Skin of body (tissue), 3 donors: ENCODE measurements at places on chromosomes 7 and 10. TPM values are rescaled to one million over a fixed set of nuclear protein-coding genes. Genes with fewer than 3 reads are reported as not detected.

- DNase-seq: no peak
Observed at GRCh38 chr10:114723991-114724715, 66.1 kb upstream of the ABLIM1 start.

DNA sequence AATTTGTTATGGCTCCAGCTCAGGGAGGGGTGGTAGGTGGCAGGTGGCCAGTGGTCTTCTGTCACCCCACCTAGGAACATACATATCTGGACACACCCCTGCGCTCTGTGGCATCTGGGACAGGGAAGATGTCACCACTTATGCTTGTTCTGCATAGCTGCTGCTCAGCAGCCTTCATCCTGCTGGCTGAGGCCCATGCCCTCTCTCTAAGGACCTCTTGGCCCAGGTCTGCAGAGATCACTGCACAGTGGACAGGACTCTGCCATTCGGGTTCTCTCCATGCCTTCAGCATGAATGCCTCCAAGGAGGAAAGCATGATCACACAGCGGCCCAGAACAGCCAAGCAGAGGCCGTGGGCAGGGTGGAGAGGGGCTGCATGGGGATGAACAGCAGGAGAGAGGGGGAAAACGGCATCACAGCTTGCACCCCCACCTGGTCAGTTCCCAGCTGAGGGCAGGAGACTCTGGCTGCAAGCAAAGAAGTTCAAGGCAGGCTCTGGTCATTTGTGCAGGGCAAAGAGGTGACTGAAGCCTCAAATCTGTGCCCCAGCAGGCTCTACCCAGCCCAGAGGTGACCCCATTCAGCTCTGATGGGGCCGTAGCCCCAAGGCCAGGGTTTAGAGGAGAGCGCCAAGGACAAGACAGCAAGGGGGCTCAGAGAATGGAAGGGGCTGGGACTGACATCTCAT, 47.8 kb upstream of the GDF10 start:
- DNase-seq: no peak

GRCh38 chr10:73096041-73096448, 621 bp downstream of the P4HA1 start:
- DNase-seq: peak; percentile 79

GRCh38 chr7:111982133-111982532, 224.1 kb downstream of the DOCK4 start:
- DNase-seq: no peak

DNA sequence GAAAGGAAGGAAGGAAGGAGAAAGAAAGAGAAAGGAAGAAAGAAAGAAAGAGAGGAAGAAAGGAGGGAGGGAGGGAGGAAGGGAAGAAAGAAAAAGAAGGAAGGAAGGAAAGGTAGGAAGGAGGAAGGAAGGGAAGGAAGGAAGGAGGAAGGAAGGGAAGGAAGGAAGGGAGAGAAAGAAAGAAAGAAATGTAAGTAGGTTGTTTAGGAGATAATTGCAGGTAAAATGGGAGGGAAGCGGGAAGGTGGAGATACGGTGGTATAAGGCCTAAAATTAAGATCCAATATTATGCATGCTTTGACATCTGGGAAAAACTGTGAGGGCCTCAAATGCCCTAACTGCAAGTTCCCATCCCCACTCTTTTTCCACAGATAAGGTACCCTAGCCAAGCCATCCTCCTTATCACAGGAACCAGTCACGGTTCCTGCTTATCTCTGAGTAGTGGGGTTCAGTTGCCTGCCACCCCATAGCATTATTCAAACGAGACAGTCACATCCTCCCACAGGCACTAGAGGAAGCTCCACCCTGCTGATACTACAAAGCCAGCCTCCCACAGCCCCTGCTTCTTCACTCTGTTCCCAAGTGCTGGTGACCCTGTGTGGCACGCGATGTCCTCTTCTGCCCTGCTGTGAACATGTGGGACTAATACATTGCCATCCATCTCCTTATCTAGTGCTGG, 28.7 kb downstream of the ST8SIA6 start:
- DNase-seq: no peak

DNA sequence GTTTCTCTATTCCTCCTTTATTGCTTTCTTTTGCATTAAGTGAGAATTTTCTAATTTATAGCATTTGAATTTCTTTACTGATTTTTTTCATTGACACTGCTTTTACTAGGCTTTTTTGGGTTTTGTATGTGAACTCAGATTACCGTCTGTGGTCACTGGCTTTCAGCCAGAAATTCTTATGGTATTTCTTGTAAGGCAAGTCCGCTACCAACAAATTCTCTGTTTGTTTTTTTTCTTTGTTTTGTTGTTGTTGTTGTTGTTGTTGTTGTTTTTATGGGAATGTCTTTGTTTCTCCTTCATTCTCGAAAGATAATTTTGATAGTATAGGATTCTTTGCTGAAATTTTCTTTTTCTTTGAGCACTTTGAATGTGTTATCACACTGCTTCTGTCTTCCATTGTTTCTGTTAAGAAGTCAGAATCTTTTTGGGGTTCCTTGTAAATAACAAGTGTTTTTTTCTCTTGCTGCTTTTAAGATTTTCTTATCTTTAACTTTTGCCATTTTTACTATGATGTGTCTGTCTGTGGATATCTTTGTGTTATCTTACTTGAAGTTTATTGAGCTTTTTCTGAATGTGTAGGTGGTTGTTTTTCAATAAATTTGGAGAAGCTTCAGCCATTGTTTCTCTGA, 7.2 kb downstream of the NET1 start:
- DNase-seq: no peak

GRCh38 chr10:133328358-133329343, 8.0 kb downstream of the CALY start:
- DNase-seq: no peak

- DNase-seq: no peak
Observed at GRCh38 chr10:10787586-10787985, 230.1 kb upstream of the CELF2 start.

DNA sequence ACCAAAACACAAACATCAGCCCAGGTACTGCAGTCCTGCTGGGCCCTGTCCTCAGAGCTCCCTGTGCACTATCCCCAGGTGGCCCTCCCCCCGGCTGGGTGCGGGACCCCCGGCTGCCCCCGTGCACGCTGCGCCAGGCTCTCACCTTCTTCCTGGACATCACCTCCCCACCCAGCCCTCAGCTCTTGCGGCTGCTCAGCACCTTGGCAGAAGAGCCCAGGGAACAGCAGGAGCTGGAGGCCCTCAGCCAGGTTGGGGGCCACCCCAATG, 14.3 kb downstream of the ATG9B start:
- DNase-seq: no peak

NRCAM gene
- 7.9 TPM for total RNA-seq

TAF3 gene
- 3.2 TPM for total RNA-seq

DEPP1 gene
- 29.6 TPM for total RNA-seq

DNA sequence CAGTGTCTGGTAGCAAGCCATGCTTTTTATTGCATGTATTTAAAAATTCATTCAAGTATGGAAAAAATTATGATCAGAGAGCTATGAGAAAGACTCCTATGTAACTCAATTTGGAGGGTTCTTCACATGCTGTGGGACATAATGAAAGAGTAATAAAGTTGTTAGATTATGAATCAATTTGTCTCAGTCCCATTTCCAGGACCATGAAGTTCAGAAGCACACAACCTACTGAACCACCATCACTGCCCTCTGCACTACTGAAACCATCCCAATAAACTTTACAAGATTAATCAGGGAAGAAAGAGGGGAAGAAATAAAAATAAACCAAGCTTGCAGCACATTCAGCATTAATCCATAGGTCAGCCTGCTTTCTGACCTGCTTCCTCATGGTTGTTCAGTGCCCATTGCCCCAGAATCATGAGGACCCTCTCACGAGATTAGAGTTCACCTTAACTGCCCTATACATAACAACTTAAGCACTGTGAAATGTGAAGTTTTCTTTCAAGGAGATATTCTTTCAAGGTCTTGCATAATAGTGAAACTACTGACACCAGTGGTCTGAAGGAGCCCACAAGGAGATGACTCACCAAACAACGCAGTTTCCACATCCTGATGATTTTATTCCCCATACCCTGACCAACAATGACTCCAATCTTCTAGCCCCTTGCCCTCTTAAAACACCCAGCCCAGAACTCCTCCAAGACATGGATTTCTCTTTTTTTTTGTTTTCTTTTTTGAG, 171.5 kb upstream of the ADCY1 start:
- DNase-seq: peak; percentile 52

DNA sequence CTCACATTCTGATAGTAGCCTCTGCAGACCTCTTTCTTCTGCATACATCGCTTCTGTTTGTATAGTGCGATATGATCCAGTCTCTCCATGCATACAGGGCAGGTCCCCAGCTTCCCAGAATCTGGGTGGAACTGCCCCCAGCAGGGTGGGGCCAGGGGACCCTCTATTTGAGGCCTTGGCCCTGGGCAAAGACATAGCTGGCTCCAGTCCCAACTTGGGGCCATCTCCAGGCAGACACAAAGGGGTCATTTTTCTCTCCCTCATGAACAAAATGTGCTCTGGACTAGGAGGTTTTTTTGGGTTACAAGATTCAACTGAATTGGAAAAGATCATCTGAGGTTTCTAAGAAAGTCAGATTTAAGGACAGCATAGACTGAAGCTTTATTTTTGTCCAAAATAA, 21.1 kb upstream of the HSPA12A start:
- peak; percentile 11 for DNase-seq

DNA sequence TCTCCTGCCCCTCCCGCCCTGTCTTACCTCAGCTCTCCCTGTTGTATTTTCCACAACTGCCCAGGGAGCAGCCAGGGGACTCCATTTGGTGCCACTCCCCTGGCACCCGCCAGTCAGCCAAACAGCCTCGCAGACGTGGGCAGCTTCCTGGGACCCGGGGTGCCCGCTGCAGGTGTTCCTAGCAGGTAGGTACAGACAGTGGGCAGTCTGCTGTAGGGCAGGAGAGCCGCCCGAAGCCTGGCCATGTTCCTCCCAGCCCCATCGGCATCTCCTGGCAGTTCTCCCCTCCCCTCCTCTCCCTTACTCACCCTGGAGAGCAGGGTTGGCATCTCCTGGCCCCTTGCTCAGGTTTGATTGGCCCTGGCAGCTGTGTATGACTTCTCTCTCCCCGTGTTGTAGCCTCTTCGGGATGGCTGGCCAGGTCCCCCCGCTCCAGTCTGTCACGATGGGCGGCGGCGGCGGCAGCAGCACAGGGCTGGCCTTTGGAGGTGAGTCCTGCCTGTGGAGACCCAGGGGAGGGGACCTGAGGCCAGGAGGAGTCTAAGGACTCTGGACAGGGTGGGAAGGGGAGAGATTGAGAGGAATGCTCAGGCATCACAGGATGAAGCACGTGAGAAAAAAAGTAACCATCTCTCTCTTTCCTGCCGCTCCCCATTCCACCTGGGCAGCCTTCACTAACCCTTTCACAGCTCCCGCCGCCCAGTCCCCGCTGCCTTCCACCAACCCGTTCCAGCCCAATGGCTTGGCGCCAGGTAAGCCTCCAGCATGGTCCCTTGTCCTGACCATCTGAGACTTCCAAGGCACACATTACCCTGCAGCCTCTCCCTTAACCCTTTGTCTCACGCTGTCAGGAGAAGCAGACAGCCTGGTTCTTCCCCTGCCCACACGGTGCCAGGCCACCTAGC, 11.3 kb downstream of the SAP25 start:
- no peak for DNase-seq

DNA sequence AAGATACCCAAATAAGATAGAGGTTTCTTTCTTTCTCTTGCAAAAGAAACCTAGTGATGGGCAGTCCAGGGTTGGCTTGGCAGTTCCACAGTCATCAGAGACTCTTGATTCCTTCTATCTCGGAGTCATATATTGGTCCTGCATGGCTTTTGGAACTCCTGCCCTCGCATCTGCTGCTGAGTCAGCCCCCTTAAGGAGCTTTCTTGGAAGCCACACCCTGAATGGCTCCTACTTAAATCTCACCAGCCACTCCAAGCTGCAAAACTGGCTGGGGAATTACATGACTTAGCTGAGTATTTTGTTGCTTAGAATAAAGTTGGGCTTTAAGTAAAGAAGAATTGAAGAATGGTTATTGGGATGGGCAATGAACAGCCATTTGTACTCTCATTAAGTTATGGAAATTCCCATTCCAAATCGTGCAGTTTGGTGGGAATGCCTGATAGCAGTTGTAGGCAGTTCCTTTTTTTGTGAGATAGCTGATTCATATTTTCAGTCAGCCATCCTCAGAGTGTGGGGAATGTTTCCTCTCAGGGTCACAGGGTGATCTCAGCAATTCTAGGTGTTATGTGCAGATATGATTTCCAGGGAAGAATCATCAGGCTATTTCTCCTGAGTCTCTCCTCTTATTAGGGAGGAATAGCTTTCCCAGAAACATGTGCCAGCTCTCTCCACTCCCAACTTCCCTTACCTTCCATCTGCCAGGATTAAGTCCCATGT, 209.9 kb downstream of the BBS9 start:
- no peak for DNase-seq

GCK gene
- total RNA-seq: 0.79 TPM

GRCh38 chr10:24822590-24822989, 98.9 kb upstream of the ARHGAP21 start:
- DNase-seq: no peak

GRCh38 chr7:17269341-17270221, 28.9 kb upstream of the AHR start:
- DNase-seq: no peak

- no peak for DNase-seq
Observed at GRCh38 chr7:41824284-41824683, 121.4 kb upstream of the INHBA start.

SH2D4B gene
- total RNA-seq: 0.20 TPM

TAS2R16 gene
- not detected for total RNA-seq

- peak; percentile 45 for DNase-seq
Observed at GRCh38 chr10:103854265-103854685, 1.1 kb downstream of the SH3PXD2A start.
